ENCODE measurements at places on chromosomes 6 and 20. TPM values are rescaled to one million over a fixed set of nuclear protein-coding genes. Genes with fewer than 3 reads are reported as not detected.

Gene ADGRF4
- not detected for total RNA-seq

Gene HAO1
- not detected for total RNA-seq

DNA sequence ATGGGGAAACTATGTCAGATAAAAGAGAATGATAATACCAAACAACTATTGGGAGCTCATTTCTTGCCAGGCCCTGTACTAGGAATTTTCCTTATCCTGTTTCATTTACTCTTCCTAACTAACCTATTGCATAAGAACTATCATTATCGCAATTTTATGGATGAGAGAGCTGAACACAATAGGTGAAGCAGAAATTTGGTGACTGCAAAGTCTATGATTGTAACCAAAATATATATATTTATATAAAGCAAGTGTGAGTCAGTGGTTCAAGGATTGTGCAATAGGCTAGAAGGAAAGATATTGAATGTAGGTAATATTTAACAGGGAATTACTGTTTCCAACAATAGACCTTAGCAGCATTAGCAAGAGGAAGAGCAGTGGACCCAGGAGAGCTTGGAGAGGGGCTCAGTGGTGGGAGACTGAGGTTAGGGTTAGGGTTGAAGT, 181.1 kb upstream of the TENT5A start:
- no peak for DNase-seq

Gene EPPIN
- not detected for total RNA-seq

Gene COL11A2
- 0.59 TPM for total RNA-seq

Gene SMLR1
- total RNA-seq: not detected

Gene GSTA2
- total RNA-seq: not detected

GRCh38 chr6:139148557-139149235, 13.8 kb downstream of the HECA start:
- no peak for DNase-seq

GRCh38 chr6:20286968-20287565, 74.8 kb upstream of the MBOAT1 start:
- DNase-seq: no peak

Gene NHLRC1
- total RNA-seq: 2.3 TPM

- DNase-seq: no peak
Measured at GRCh38 chr6:20207088-20207418, 5.2 kb downstream of the MBOAT1 start.

Gene SLC35D3
- not detected for total RNA-seq

DNA sequence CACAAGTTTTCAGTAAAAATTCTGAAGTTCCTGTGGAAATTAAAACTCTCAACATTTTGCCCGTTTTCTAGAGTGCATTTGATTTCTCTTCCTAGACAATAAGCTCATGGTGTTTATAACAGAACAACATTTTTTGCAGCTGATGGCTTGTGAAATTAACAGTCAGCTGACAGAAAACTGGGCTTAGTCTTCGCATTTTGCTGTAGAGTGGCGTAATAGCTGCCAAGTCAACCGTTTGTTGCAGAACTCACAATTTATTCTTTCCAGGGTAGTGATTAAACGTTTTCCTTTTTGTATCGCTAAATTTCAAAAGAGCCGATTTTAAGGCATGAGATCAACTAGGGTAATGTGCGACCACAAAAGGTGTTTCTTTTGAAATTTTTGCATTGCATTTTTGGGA, 1.4 kb downstream of the SPO11 start:
- DNase-seq: no peak

DNA sequence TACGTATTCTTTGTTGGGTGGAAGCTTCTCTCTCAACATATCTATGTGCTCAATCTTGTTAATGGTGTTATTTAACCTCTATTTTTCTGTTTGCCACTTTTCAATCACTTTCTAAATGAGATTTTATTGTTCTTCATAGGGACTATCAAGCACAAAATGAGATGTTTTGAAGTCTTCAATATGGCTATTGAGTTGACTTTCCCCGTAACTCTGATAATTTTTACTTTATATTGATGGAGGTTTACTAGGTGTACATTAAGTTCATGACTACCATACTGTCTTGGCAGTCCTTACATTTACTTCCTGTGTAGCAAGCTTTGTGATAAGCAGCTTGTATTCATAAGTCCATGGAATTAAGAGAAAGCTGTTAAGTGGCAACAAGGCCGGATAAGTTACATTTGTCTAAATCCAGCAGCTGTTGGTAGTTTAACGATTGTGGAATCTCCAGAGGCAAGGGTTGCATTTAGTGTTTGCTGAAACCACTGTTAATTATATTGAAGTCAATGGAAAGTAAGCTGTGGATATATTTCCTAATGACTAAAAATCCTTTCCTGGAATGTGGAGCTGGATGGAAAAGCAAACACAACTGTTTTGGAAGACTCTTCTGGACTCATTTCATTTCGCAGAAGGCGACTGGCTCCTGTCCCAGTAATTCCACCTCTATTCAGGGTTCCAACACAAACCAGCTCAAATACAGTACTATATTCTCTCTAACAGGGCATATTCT, 57.3 kb upstream of the SMIM29 start:
- peak; percentile 36 for DNase-seq

DNA sequence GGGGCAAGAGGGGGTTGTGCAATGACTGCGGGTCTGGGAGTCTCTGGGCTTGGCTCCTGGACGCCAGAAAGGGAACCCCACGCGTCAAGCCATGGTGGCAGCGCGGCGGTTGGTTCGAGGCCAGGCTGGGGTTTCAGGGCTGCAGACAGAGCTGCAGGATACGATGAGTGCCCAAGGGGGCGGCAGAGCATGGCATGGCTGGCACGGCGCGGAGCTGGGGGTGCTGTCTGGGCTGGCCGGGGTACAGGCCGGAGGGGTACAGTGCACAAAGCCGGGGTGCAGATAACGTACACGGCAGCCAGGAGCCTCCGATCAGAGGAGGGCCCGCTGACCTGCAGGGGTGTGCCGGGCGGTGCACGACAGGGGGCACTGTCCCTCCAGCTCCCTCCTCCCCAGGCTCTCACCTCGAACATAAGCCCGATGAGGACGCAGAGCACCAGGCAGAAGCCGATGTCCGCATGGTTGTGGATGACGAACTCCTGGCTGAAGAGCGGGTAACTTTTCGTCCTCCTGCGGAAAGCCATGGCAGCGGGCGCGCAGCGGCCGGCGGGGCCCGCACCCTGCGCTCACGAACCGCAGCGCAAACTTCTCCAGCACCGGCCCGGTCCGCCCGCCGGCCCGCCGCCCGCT, 353 bp downstream of the TRAM2 start:
- DNase-seq: no peak

DNA sequence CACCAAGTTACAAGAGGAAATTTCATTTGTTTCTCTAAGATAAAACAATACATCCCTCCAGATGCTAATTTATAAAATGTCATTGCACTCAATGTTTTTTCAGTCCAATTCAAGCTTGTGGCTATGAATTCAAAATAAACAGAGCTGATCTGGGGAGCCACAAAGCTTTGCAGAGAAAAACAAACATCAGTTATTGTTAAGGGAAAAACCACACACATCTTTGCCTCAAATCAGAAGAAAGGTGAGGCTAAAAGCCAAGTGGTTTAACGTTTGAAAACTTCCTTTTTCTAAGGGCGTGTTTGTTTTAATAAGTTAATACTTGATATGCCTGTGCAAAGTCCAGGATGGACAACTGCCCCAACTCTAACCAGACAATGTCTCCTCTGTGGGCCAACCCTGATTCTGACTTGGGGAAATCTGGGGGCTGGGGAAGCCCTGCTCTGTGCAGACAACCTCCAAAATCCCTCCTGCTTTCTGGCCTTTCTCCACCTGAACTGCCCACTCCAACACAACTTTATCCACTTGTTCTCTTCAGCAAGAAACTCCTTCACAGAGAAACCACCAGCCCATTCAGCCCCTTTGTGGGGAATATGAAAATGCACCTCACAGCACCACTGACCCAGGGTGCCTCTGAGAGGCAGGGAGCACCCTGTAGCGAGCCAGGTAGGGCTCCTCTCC, 44.6 kb upstream of the NT5E start:
- DNase-seq: no peak

Gene EDN1
- total RNA-seq: 4.4 TPM

DNA sequence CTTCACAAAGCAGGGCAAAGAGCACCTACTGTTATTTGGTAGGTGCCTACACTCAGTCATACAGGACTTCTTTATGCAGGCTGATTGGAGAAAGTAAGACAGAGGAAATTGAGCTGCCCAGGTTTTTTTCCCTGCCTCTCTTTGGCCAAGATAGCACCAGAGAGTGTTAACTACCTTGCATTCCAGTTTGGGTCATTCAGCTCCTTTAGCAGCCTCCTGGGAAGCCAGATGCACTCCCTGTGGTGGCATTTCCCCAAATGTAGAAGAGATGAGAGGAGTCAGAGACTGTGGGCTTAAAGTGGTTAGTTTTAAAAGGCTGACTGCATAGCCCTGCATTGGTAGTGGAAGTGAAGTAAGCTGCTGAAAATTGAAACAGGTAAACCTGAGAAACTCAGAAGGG, 358.4 kb downstream of the BCKDHB start:
- no peak for DNase-seq

- no peak for DNase-seq
Measured at GRCh38 chr6:154650351-154650750, 82.9 kb upstream of the SCAF8 start.

Gene ABRACL
- total RNA-seq: 6.2 TPM

Gene SLC24A3
- 12.9 TPM for total RNA-seq

GRCh38 chr6:4295058-4295782, 159.8 kb upstream of the ECI2 start:
- DNase-seq: no peak

GRCh38 chr20:43917380-43917779, 2.7 kb downstream of the TOX2 start:
- no peak for DNase-seq

Gene SLC32A1
- total RNA-seq: not detected

Gene MMP24OS
- total RNA-seq: 13.6 TPM

Gene HEY2
- 5.9 TPM for total RNA-seq

DNA sequence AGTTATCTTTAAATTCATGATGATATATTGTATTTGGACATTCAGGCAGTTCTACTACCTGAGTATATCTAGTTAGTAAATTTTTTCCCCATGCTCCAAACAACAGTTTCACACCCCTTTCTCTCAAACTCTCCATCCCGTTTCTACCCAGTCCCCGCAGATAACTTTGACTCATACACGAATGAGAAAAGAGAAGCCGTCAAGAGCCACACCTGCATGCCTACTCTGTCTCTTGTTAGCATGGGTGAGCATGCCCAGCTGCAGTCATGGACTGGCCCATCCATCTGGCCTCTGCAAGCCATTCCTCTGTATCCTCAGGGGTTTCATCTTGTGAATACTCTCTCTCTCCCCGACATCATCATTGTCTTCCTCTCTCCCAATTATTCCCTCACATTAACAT, 41.5 kb downstream of the MYB start:
- DNase-seq: no peak

Gene OTOR
- not detected for total RNA-seq

DNA sequence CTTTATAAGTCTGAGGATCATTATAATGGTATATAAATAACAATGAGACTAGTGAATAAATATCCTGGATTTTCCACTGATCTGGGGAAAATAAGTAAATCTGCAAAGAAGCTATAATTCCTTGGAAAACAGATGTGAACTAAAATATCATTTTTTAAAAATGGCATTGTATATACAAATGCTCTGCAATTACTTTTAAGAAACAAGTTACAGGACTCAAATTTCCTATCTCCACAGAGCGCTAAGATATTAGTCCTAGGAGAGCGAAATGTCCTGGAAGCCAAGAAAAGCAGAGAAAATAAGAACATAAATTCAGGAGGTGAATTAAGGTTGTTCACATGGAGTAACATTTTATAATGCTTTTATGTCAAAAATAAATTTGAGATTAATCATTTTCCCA, 61.3 kb downstream of the PRKN start:
- DNase-seq: no peak

Gene PROCR
- 64.7 TPM for total RNA-seq

DNA sequence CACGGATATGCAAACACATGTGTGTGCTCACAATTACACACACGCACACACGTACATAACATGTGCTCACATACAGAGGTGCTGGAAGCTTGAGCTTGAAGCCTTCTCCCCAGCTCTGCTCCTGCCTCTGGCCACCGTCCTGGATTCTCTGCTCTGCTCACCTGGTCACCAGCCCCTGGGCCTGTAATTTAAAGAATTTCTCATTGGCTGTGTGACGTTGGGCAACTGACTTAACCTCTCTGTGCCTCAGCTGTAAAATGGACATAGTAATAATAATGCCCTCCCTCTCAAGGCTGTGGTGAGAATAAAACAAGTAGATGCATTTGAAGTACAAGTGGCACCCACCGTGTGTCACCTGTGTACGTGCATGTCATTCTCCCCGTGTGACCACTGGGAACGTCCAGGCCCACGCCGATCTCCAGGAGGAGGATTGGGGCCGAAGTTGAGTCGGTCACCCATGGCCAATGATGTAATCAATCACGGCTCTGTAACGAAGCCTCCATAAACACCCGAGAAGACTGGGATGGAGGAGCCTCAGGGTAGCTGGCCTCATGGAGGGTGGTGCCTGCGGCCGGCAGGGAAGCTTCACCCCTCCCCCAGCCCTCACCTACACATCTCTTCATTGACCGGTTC, 160.9 kb upstream of the AFDN start:
- no peak for DNase-seq

- no peak for DNase-seq
Measured at GRCh38 chr6:110284855-110285254, 73.3 kb downstream of the METTL24 start.

Gene SPTLC3
- 0.51 TPM for total RNA-seq

DNA sequence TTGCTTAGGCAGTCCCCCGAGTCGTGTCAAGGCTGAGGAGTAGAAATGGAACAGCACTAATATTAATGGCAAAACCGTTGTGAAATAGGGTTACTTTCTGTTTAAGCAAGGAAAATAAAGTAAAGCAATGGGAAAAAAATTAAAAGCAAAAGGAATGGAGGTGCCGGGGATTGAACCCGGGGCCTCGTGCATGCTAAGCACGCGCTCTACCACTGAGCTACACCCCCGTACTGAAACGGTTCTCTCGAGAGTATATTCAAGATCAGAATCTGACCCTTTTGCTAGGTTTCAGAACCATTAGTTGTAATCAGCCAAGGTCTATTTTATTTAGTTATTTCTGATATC, 85.5 kb downstream of the TRIM27 start:
- DNase-seq: peak; percentile 66

- no peak for DNase-seq
Measured at GRCh38 chr6:117464700-117465099, 17.8 kb upstream of the DCBLD1 start.

Gene ASCC3
- 14.3 TPM for total RNA-seq

DNA sequence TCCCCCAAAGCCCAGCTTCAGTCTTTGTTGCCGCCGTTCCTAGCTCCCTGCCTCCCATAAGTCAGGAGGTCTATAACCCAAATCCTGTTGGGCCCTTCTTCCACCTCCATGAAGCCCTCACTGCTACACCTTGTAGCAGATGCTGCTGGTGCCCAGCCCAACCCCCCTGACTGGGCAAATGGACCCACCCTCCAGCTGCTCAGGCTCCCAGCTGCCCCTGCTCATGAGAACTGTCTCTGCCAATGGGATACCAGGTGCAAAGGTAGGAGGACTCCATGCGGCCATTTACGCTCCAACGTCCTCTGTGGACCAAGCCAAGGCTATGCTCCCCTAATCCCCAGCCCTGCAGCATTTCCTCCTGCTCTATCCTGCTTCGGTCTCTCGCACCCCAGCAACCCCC, 71.8 kb downstream of the JPH2 start:
- no peak for DNase-seq

Gene NRSN2
- 44.5 TPM for total RNA-seq

Data from uterus (tissue), 4 donors.